ENCODE measurements at places on chromosomes 7 and 10. TPM values are rescaled to one million over a fixed set of nuclear protein-coding genes. Genes with fewer than 3 reads are reported as not detected.

RET gene
- 0.65 TPM for total RNA-seq

PNLIPRP1 gene
- total RNA-seq: not detected

AQP1 gene
- 10.3 TPM for total RNA-seq

ATG9B gene
- total RNA-seq: under 0.01 TPM

LBX1 gene
- total RNA-seq: not detected
